ENCODE measurements at places on chromosomes 6 and 20.
A peak's percentile ranks its signal among the peaks of the same experiment; 100 is the strongest.

DNA sequence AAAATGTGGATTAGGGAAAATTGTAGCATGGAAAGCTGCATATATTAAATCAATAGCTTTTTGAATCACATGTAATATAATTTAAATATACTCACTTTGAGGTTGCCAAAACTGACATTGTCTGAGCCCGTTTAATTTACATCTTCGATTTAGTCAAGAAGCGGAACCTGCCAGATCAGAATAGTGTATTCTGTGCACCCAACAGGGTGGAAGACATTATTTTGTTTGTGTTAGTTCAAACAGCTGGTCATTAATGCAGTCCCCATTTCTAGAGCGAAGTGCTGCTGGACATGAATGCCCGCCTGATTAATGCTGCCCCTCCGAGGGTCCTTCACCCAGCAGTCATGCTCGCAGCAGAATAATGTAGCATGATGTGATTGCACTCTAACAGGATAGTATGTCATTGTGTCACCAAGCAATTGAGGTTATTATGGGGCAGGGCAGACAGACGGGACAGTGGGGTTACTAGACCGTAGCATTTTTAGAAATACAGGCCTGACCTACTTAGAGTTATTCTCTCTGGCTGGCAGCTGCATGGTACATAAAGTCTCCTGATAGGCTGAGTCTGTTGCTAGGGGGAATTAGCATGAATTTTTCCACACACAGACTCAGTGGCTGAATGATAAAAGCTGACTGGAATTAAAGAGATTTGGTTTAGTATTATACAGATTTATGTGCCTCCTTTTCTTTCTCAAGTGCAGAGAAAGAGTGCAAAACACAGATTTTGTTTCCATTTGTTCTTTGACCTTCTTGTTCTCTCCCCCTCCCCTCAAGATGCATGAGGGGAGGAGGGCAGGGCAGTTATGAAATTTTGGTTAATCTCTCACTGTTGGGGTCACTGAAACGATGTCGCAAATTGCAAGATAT lies 147.1 kb downstream of the PRL start:
- DNase-seq, result no peak

GRCh38 chr6:146087386-146087785 lies 58.5 kb downstream of the GRM1 start:
- DNase-seq, result no peak

DNA sequence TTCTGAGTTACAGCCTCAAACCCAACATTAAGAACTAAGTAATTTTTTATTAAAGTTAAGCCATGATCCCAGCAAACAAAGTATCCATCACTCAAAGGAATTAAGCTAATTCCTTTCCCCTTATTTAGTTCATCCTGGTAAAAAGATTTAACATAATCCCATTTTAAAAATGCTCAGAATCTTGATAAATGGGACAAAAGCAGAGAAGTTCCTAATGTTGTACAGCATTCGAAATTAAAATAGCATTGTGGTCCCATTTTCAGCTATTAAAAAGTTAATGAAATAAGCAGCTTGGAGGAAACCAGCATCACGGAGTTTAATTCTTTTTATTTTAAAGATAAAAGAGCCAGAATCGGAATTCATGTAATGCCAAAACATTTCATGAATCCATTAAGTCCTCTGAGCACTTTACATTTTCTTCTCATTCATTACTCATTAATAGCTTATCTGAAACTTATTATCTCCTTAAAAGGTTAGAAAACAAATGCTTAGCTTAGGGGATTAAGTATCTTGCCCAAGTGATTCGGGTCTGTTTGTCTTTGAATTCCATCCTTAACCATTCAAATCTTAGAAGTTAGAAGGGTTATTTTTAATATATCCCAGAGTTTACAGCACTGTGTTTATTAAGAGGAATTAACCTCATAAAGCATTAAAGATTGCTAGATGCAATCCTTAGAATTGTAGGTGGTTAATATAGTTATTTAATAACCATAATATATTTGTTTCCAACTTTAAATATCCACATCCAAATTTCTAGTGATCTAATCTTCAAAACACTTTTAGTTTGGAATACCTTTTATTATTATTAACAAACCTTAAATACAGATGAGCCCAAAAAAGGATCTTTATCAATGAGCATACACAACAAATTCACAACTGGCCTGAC lies 11.2 kb downstream of the RBM39 start:
- no peak for DNase-seq

- DNase-seq, result no peak
Measured at GRCh38 chr6:99350573-99350972, 1.1 kb upstream of the FAXC start.

- no peak for DNase-seq
Measured at GRCh38 chr20:37680420-37680819, 13.4 kb upstream of the CTNNBL1 start.

DNA sequence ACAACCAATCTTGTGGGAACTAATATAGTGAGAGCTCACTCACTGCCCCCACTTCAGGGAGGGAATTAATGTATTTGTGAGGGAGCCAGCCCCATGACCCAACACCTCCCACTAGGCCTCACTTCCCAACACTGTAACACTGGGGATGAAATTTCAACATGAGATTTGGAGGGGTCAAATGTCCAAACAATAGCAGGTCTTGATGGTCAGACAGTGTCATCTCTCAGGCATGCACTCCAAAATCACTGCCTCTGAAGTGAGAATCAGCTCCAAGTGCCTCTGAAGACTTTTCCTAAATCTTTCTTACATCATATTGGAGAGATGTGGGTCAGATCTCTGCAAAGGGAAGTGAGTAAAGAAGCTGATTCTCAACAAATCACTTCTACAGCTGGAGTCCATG lies 13.8 kb upstream of the SAYSD1 start:
- no peak for DNase-seq

DNA sequence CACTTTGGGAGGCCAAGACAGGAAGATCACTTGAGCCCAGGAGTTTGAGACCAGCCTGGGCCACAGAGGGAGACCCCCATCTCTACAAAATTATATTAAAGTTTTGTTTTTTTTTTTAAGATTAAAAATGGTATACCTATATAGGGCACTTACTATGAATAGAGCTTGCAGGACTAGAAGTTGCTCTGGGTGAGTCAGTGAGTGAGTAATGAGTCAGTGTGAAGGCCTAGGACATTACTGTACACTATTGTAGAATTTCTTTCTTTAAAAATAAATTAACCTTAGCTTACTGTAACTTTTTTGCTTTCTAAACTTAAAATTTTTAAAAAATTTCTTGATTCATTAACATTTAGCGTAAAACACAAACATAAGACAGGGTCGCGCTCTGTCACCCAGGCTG lies 29.7 kb downstream of the STK35 start:
- no peak for DNase-seq

DNA sequence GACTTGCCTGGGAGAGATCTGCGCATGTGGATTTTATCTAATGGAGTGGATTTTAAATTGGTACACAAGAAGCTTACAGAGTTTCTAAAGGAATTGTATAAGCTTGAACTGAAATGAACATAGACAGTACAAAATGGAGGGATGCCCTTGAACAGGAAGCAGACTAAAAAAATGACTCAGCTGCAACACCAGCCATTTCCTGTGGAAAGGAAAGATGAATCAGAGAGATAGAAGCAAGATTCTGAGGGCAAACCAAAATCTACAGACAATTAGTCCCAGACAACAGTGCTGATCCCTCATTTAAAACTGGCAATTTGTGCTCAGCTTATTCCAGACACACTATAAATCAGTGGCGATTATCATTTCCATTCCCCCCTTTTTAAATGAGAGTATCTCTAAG lies 114.6 kb upstream of the TCF21 start:
- no peak for DNase-seq

GRCh38 chr6:155273431-155273830 lies 9.6 kb downstream of the CLDN20 start:
- no peak for DNase-seq

GRCh38 chr20:30921286-30922071 lies 336.0 kb upstream of the DEFB115 start:
- no peak for DNase-seq

DNA sequence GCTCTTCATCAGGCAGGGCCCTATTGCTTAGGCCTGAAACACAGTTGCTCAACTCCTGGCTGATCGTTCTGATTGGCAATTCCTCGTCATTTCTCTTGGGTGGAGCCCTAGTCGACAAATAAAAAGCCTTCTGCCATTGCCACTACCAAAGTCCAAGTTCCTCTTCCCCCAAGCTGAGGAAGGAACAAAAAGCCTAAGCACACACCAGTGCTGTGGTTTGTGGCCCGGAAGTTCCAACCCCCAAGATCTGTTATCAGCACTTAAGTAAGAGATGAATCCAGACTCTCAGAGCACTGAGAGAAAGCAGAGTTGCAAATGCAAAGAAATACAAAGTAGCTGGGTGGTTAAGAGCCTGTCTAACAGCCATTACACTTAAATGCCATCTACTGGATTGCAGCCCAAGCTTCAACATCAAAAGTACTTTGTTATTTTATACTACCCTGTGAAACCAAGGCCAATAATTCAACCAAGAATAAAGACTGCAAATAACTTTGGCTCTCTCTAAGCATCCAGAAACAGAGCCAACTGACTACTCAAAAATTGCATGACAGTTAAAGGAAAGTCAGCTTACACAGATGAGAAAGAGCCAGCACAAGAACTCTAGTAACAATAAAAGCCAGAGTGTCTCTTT lies 1024.0 kb downstream of the GRIK2 start:
- no peak for DNase-seq

DNA sequence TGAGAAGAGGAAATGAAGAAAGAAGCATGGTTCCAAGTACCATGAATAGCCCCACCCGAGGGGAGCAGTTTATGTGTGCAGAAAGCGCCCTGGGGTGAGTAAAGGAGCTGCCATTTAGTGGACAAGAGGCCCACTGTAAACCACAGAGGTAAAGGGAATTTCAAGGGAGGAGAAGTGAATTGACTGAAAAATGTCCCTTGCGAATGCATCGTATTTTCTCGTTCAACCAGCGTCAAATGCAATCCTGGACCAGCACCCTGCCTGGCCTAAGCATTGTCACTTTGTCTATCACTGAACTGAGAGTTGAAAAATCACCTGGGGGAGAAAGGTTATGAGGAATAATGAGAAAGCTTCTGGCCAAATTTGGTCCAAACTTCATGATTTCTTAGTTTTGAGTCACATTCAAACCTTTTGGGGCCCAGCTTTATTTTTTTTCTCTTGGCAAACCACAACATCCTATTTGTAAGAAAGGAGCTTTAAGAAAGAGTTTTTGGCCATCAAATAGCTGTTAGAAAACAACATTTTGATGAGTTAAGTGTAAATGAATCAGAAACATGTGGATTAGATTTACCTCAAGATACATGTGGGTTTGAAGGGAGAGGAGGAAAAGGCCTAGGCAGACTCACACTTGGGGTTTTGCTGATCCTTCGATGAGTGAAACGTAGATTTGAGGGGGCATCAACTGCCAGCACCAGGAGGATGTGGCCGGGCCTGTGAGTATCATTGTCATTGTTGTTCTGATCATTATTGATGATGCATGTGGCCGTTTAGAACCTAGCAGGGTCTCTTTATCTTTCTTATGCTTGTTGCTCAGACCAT lies 214.0 kb downstream of the CLIC5 start:
- no peak for DNase-seq

DNA sequence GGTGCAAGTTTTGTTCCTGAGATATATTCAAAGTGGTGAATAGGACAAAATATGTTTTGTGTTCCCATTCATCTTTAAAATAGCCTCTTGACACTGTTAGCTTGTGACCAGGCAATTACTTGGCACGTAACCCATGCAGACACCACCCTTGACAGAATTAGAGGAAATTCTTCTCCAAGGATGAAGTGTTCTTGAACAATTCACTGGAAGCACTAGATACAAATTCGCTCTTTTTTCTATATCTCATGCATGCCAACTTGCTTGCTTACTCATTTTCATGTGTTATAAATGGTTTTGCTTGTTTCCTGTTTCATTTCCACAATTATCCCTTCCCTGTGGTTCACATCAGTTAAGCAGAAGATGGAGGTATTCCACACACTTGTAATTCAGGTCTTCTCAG lies 105.2 kb upstream of the MAN1A1 start:
- no peak for DNase-seq

DNA sequence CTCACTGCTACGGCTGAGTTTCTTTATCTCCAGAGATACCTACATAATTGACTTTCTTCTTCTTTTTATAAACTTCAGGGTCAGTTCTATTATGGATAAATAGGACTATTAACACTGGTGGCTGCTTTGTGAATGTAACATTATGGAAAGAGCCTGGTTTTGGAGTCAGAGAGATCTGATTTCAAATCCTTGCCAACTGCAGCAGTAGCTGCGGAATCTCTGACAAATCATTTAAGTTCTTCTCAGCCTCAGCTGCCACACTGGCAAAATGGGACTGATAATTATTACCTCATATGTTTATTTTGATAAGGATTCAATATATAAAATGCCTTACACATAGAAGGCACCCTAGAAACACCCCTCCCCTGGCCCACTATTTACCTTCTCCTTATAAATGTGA lies 160.5 kb downstream of the BACH2 start:
- DNase-seq, result no peak

- DNase-seq, result no peak
Measured at GRCh38 chr6:42441697-42442081, 10.0 kb downstream of the TRERF1 start.

- no peak for DNase-seq
Measured at GRCh38 chr20:62587757-62588402, 54.4 kb upstream of the SLCO4A1 start.

DNA sequence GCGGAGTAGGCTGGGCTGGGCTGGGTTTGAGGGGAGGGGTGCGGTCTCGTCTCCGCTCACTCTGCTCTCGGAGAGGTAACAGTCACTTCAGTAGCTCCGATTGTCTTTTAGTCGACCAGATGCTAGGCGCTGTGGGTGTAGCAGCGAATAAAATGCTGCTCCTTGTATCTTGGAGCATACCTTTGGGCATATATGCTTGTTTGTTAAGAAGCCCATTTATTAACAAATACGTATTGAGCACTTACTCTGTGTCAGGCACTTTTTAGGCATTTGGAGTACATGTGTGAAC lies 545 bp downstream of the ACTR5 start:
- no peak for DNase-seq

- DNase-seq, result peak; percentile 76
Measured at GRCh38 chr6:132495604-132496079, 17.3 kb downstream of the STX7 start.

DNA sequence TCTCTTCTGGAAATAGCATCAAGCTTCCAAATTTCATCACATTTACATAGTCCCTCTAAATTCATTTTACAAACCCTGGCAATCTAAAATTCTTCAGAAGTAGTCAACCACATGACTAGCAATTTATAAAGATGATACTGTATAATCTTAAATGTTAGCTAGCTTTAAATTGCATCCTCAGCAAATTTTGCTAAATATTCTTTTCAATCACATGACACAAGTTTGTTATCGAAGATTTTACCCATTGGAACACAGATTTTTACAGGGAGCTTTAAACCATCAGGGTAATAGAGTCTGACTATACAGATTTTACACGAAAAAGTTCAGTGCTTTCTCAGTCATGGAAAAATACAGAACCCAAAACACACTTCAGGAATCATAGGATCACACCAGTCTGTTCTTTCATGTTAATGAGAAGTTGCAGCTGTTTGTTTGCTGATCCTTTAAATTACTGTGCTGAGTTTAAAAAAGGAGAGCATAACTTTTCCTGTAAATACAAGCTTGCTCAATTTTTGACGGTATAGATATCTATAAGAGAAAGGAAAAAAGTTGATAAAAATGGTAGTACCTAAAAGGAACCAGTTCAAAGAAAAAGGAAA lies 445.8 kb upstream of the ADGRB3 start:
- no peak for DNase-seq
